Chondrocyte (in vitro differentiated cells): ENCODE measurements at places on chromosomes 6 and 20. TPM values are rescaled to one million over a fixed set of nuclear protein-coding genes. Genes with fewer than 3 reads are reported as not detected.

GRCh38 chr6:127459231-127459641, at the start of gene KIAA0408:
Gene KIAA0408 (minus strand): TSS chr6:127459389. CDS start chr6:127453981, 5,408 bp downstream.
- no peak within 1 kb of the TSS for H3K27ac ChIP-seq
- peaks cover 39% of the 10 kb centered on the region for H3K4me1 ChIP-seq
- no peaks in the 10 kb centered on the region for H3K27me3 ChIP-seq
- no peaks in the 10 kb centered on the region for H3K36me3 ChIP-seq
- DNase-seq = no peak

DNA sequence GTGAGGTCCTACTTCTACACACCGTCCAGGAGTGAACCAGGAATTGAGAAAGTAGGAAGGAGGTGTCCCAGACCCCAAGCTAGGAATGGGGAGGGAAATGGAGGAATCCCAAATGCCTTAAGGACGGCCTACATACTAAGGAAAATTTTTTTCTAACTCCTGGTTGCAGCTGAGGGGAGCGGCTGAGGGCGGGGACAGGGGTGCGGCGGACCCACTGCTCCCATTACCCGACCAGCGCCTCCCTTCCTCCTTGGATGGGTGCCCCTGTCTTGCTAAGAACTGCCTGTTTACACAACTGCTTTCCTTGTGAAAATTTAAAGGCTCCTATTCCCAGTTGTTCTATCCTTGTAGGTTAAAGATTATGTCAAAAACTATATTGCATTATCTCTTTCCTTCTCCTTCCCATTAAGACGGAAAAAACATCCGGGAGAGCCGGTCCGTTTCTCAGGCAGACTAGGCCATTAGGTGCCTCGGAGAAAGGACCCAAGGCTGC, 699 bp upstream of the HSPA1B start:
- H3K27me3 ChIP-seq = no peaks in the 10 kb centered on the region
- peak overlapping the region; percentile 98 for H3K27ac ChIP-seq
- H3K36me3 ChIP-seq = no peaks in the 10 kb centered on the region
- peak; percentile 64 for DNase-seq

- H3K4me1 ChIP-seq = no peaks in the 10 kb centered on the region
- no peaks in the 10 kb centered on the region for H3K36me3 ChIP-seq
- DNase-seq = no peak
- H3K27ac ChIP-seq = no peak overlapping the region
- peaks cover 11% of the 10 kb centered on the region for H3K27me3 ChIP-seq
Observed at GRCh38 chr20:32602273-32602672, 17.1 kb upstream of the NOL4L start.

- H3K27ac ChIP-seq = peak overlapping the region; percentile 23
- H3K27me3 ChIP-seq = no peaks in the 10 kb centered on the region
Observed at GRCh38 chr6:134419716-134420115, 101.8 kb upstream of the SGK1 start.

- H3K36me3 ChIP-seq = peaks cover 8% of the 10 kb centered on the region
- H3K4me1 ChIP-seq = no peaks in the 10 kb centered on the region
- no peak overlapping the region for H3K4me3 ChIP-seq
- no peak overlapping the region for H3K27ac ChIP-seq
- no peak for DNase-seq
Observed at GRCh38 chr6:130920969-130921368, 93.8 kb downstream of the SMLR1 start.

The EDN3 gene
- total RNA-seq = 0.55 to 0.59 TPM in 2 of 3 replicates, not detected in the other

The TRAM2 gene
- 159 to 178 TPM (median 159 TPM) in 3 replicates for total RNA-seq

The FERMT1 gene
- total RNA-seq = 0.51 to 2.1 TPM (median 0.52 TPM) in 3 replicates

The SYNDIG1 gene
- 5.6 to 16.4 TPM (median 6.1 TPM) in 3 replicates for total RNA-seq

DNA sequence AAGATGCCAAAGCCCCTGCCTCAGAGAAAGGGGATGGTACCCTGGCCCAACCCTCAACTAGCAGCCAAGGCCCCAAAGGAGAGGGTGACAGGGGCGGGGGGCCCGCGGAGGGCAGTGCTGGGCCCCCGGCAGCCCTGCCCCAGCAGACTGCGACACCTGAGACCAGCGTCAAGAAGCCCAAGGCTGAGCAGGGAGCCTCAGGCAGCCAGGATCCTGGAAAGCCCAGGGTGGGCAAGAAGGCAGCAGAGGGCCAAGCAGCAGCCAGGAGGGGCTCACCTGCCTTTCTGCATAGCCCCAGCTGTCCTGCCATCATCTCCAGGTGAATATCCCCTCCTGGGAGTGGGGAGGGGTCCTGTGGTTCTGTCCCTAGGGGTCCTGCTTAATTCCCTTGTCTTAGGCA, 1.1 kb downstream of the MYLK2 start:
- no peak overlapping the region for H3K27ac ChIP-seq
- peak; percentile 51 for DNase-seq
- no peaks in the 10 kb centered on the region for H3K36me3 ChIP-seq
- no peak overlapping the region for H3K4me3 ChIP-seq
- H3K27me3 ChIP-seq = no peaks in the 10 kb centered on the region

DNA sequence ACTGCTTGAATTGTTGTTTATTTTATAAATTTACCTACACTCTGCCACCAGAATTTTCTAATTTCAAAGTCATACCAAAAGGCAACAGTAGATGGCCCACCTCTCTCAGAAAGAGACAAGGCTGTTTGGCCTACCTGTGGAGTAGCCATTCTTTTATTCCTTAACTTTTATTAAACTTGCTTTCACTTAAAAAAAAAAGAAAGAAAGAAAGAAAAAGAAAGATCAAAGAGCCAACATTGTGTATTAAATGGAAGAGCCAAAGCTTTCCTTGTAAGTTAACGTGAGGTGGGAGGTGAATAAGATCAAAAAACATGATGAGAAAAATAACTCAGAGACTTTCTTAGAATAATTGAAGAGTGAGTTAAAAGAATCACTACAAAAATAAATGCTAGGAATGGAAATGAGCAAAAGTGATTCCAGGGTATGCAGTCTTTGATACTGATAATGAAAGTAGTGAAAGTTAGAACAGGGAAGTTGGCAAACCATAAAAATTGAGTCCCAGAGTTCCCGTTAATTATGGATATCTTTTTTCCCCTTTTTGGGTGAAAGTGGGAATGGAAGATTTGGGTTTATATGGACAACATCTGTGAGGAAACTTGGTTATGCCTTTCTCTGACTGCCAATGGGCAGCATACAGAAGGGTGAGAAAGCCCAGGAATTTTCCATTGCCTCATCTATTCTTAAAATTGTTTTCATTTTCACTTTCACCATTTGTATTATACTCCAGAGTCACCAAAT, 35.9 kb upstream of the MYB start:
- no peak overlapping the region for H3K27ac ChIP-seq
- peaks cover 7% of the 10 kb centered on the region for H3K27me3 ChIP-seq
- H3K36me3 ChIP-seq = no peaks in the 10 kb centered on the region
- H3K4me3 ChIP-seq = no peak overlapping the region
- no peak for DNase-seq
- H3K4me1 ChIP-seq = peaks cover 11% of the 10 kb centered on the region

DNA sequence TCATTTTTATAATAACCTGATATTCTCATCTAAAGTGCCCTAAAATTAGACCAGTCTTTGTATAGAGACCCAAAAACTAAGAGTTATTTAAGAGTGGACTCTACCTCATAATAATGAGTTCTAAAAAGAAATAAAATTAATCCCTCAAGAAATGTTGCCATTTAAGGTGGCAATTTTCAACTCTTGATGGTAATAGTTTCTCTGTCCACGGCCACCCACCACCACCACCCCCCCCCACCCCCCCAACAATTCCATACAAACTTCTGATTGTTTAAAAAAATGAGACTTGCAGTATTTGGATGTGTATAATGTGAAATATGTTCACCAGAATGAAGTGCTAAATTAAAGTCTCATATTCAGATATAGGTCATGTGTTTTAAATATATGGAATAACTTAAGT, 2.4 kb downstream of the MAP7 start:
- DNase-seq = no peak
- peaks cover 14% of the 10 kb centered on the region for H3K4me1 ChIP-seq
- H3K4me3 ChIP-seq = no peak overlapping the region
- H3K27ac ChIP-seq = no peak overlapping the region
- peaks cover 9% of the 10 kb centered on the region for H3K36me3 ChIP-seq
